ENCODE measurements at places on chromosomes 3 and 15.

GRCh38 chr3:4493941-4494894, 1.1 kb downstream of the ITPR1 start:
- no peak for DNase-seq

DNA sequence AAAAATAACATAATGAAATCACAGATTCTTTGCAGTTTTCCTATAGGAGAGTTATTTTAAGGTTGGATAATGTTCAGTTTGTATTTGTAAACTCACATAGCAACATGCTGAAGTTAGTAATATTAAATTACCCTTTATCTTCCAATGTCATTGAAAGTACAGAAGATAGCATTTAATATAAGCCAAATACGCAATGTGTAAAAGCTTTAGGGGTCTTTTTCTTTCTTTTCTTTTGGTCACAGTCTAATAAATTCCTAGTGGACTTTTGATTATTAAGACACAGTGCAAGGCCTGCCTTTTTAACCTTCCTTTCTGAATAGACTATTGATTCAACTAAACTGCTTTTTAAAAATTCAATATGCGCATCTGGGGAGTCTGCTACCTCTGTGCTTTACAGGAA, 79.3 kb downstream of the OTOL1 start:
- no peak for DNase-seq

DNA sequence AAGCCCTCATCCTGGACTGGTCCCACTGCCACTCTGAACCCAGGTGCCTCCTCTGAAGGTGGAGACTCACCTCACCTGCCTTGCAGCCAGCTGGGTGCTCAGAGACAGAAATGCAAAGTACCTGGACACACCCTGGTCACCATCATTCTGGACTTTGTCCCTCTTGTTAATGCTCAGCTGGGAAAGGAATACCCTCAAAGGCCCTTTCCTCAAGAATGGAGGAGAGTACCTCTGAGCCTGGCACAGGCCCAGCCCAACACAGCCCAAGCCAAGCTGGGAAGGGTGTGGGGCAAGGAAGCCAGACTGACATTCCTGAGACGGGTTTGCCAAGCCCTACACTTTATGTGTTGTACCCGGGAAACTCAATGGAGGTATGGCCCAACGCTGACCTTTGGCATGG, 983 bp upstream of the ALAS1 start:
- DNase-seq, result no peak

GRCh38 chr15:90929246-90930019, 2.9 kb downstream of the HDDC3 start:
- DNase-seq, result no peak

GRCh38 chr3:7764115-7764514, 737.5 kb upstream of the LMCD1 start:
- no peak for DNase-seq

DNA sequence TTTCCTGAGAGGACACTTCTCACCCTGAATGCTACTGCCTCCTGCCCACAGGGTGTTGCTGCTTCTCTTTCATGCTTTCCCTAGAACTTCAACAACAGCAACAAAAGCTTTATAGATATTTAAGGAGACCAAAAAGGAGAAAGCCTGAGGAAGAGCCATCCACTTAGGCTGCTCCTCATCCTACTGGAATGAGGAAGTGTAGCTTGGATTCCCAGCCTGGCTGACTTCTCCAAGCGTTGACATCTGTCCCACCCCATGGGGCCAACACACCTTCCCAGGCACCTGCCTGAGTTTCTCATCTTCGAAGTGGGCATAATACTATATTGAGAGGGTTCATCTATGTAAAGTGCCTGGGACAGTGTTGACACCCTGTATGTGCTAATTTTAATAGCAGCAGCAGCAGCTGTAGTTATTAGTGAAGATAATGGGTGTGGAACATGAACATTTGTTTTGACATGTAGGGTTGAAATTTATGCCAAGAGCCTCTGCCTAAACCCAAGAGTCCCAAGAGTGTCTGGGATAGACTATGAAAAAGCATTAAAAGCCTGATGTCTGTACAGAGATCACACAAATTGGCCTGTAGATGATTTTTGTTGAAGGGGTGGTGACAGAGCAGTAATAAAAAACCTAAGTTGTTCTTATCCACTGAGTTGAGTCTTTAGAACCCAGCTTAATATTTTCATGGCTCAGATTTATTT, 96.5 kb upstream of the PIAS1 start:
- no peak for DNase-seq

GRCh38 chr3:125032683-125033082, 23.1 kb downstream of the HEG1 start:
- no peak for DNase-seq

- no peak for DNase-seq
Observed at GRCh38 chr15:56227780-56228179, 15.9 kb downstream of the RFX7 start.

GRCh38 chr3:117084739-117085270, 375.2 kb downstream of the TUSC7 start:
- DNase-seq, result no peak

- DNase-seq, result no peak
Observed at GRCh38 chr15:66906668-66907614, 158.5 kb upstream of the SMAD3 start.

- DNase-seq, result no peak
Observed at GRCh38 chr3:49723296-49723627, 489 bp downstream of the GMPPB start.

GRCh38 chr3:149015393-149015792, 24.1 kb downstream of the GYG1 start:
- no peak for DNase-seq

DNA sequence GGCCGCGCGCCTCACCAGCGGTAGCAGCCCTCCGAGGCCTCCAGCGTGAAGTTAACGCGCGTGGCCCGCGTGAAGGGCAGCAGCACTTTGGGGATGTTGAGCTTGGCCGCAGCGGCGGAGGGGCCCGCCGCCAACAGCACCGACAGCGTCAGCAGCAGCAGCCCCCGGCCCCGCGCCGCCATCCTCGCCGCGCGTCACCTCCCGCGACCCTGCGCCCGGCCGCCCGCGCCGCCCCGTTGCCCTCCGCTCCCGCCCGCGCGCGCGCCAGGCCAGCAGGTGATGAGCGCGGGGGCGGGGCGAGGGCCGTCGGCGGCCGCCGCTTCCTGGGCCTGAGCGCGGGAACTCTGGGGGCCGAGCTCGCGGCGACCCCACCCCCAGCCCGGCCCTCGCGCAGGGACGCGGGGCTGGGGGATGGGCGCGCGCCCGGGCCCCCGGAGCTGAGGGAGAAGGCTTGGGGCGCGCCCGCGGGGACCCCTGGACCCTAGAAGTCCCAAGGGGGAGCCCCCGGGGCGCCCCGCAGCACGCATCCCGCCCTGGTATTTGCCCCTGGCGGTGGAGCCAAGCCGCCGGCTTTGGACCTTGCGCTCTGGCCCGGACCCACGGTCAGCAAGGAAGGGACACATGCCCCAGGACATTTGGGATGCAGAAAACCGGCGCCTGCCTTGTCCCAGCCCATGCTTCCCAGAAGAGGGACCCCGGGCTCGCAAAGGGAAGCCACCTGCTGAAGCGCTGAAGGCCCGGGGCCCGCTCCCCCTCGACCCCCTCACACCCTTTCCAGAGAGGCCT, at the start of gene NUP210:
NUP210 (minus strand) TSS at position 278 of the 786 bp plus-strand sequence; CDS start at position 182, 96 bp downstream.
- DNase-seq, result no peak

DNA sequence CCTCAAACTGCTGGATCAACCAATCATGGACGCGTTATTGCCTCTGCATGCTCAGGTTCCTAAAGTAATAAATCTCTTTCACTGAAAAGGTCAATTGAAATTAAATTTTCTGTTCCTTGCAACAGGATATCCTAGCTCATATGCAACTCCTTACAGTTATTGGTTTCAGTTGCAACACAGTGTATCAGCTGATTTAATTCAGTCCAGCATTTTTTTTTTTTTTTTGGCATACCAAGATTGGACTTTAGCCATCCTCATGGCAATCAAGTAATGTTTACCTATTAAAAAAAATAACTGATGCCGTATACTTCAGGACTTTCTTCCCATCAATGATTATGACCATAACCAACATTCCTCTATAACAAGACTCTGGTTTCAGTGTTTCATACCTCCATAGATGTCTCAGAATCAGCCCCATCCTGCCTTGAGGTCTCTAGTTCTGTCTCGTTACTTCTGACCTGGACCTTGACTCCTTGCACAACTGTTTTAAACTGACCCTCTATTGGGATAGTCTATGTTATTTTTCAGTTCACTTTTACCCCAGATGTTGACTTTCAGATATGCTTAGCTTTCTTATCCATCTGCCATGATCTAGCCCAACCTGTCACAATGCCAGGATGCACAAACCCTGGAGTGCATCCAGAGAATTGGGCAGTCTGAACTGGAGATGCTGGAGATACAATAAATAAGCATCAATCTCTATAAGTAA, 265.0 kb upstream of the GADL1 start:
- DNase-seq, result no peak

- DNase-seq, result no peak
Observed at GRCh38 chr3:185823078-185824044, 1.5 kb downstream of the IGF2BP2 start.

DNA sequence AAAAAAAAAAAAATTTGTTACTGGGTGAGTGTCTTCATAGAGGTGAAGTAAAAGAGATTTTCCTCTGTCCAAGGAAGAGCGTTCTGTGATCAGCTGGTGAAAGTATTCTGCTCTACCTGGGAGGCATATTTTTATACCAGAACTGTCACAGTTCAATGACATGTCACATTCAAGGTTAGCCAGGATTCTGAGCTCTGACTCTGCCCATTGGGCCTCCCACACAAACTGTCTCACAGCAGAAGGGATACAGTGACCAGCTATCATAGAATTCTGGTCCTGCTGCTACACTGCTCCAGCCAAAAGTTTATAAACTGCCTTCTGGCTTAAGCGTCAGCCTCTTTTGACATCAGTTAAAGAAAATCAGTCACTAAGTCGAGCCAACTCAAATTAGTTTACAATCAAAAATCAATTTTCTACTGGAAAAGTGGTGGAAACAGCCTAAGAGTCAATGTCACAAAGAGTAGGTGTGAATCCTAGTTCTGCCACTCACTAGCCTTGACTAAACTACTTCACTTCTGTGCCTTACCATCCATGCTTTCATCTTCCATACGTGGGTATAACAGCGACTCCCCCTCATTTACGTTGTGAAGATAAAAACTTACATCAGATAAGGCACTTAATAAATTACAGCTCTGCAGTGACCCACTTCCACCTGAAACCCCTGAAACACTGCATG, 52.7 kb upstream of the DCUN1D1 start:
- no peak for DNase-seq

DNA sequence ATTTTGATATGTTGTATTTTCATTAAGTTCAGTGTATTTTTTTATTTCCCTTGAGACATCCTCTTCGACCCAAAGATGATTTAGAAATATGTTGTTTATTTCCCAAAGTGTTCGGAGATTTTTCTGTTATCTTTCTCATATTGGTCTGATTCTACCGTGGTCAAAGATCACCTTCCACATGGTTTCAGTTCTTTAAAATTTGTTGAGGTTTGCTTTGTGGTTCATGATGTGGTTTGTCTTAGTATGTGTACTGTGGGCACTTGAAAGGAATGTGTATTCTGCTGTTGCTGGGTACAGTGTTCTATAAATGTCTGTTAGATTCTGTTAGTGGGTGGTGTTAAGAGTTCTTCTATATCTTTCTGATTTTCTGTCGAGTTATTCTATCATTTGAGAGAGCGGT, 103.4 kb upstream of the FHIT start:
- no peak for DNase-seq
